GM19239 (cell line): ENCODE measurements at places on chromosomes 5 and 9.

DNA sequence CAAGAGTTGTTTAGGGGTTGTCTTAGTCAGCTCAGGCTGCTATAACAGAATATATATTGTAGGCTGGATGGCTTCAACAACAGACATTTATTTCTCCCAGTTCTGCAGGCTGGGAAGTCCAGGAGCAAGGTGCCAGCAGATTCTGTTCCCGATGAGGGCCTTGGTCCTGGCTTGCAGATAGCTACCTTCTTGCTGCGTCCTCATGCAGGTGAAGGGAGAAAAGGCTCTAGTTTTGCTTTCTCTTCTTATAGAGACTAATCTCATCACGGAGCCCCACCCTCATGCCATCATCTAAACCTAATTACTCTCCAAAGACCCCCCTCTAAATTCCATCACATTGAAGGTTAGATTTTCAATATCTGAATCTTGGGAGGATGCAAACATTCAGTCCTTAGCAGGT is 246.0 kb upstream of the ANKRD55 start:
- DNase-seq = no peak

DNA sequence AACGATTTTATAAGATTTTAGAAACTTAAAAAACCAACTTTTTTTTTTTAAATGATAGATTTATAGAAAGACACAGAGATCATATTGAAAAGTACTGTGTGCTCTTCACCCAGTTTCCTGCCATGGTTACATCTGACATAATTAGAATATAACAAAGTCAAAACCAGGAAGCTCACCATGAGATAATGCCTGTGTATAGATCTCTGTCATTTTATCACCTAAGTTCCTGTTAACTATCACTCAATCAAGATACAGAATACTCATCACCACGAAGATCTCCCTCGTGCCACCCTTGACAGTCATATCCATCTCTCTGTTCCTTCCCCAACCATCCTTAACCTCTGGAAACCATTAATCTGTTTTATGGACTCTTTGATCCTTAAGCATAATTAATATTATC is 39.1 kb downstream of the POC5 start:
- no peak for DNase-seq

DNA sequence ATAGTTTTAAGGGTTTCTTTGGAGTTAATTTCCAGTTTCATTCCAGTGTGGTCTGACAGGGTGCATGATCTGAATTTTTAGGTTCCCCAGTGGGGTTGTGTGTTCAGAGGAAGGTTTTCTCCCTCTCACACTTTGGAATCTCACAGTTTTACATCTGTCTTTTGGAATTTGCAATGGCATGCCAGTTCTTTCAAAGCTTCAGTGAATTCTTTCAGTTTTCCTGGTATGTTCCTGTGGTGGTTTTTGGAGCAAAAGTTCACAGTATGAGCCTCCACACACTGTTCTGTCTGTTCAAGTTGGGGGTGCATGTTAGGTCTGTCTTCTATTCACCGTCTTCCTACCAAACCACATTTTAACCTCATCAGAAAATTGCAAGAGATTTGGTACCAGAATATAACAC is 624.2 kb downstream of the KCTD16 start:
- no peak for DNase-seq

DNA sequence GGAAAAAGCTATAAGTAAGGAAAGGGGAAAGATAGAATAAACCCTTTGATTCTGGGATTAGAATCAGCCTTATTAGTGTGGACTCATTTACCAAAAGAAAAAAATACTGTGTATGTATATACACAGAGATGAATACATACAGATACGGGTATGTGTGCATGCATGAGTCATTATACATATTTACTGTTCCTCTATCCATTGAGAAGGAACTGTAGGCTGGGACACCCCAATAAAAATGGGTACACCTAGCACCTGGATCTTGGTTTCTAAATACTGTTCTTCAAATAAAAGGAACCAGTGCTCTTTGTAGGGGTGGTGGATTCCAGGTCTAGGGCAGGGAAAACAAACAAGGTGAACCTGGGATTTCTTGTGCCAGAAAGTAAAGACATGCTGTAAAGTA is 48.3 kb downstream of the WHRN start:
- no peak for DNase-seq

DNA sequence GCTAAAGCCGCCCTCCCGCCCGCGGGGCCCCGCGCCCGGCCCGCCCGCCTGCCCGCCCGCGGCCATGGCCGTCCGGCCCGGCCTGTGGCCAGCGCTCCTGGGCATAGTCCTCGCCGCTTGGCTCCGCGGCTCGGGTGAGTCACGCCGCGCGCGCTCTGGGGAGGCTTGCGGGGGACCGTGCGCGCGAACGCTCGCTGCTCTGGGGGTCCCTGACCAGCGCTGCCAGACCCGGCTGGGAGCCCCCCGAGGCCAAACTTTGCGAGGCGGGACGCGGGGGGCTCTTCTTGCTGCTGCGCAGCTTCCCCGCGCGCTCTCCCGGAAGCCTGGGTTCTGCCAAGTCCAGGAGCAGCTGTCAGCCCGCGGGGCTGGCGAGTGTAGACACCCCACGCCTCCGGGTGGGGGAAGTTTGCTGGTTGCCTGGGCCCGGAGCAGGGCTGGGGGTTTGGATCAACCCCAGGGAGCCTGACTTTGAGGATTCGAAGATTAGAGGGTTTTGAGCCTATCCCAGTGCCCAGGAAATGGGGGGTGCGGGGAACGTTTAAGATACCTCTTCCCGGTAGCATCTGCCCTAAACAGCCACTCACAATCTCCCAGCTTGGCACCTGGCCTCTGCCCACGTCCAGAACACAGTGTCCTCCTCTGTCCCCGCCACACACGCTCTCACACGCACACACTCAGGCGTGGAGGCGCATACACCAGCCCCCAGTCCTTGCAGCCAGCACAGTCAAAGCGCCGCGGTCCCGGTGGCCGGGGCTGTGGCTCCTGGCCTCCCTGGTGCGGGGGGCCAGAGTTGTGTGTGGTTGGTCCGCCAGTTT is 535 bp downstream of the UNC5A start:
- no peak for DNase-seq

DNA sequence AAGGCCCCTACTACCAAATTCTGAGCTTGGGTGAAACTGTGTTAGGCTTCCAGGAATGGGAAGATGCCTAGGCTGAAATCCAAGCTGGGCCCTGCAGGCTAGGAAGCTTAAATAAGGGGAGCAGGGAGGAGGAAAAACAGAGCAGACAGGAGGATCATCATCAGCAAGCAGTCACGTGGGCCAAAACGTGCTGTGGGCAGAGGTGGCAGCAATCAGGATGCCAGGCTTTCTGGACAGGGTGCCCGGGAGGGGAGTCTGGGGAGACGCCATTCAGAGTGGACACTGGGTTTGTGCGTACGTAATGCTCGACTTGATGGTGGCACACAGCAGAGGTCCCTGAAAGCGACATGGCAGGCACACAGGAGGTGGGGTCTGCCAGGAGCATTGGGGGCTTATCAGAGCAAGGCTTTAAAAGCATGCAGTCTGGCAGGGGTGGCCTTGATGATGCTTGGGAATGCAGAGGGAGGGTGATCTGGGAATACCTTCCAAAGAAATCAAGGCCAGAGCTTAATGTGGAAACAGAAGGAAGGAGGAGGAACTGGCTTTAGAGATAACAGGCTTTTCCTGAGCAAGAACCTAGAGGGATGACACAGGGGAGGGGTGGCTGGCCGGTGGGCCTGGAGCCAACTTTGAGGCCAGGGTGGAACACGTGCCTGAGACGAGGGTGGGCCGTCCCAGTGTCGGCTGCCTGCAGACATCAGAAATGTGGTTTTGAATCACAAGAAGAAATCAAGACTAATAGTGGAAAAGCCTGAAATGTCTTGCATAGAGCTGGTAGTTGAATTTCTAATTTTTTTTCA is 212.5 kb downstream of the GADD45G start:
- DNase-seq = no peak

- DNase-seq = no peak
These were observed 432.5 kb upstream of the MEF2C start for GRCh38 chr5:89315286-89316100.

DNA sequence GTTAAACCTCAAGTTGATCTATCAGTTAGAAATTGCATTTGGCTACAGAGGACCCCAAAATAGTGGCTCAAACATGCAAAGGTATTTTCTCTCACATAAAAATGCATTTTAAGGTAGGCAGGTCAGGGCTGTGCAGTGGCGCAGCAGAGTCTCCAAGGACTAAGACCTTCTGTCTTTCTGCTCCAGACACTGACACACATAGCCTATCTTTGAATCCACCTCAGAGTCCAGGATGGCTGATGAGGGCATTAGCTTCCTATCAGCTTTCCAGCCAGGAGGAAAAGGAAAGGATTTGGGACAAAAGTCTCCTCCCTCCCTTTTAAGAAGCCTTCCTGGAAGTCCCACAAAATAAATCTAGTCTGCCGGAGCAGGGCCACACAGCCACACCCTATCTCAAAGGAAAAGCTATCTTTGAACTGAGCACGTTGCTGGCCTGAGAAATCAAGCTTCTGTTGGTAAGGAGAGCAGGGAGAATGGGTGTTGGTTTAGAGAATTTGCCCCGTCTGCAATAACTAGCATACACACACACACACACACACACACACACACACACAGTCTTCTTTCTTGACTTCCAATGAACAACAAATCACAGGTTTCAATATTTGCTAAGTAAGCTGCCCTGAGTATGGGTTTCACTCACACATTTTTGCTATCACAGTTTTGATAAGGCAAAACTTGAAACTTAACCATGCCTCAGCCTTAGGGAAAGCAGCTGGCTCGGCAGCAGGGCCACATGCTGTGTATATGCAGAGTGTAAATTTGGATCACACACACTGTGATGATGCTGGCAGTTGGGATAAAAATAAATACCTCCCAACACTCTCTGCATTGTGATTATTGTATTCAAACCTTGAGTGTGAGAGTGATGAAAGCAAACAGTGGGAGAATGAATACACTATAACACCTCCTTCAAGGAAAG is 116.6 kb upstream of the MAP3K1 start:
- no peak for DNase-seq

DNA sequence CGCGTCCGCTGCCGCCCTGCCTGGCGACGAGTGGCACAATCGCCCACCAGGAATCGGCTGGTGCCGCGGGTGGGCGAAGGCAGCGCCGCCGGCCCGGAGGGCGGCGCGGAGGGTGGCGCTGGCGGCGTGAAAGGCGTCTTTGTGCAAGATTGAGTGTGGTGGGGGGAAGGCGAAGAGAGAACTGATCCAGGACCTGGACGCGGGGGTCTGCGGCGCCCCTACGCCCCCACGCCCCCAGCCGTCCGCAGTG is 4.6 kb upstream of the RGMB start:
- no peak for DNase-seq

GRCh38 chr9:101727612-101728524 is 10.6 kb downstream of the GRIN3A start:
- peak; percentile 20 for DNase-seq
